Stimulated activated memory B cell treated with anti-CD40 and anti-IgM and Interleukin-4, amounts not matched to agents 10 μg/mL and 1 μg/mL and 100 μg/mL, for 72 hours (primary cell): ENCODE measurements at places on chromosomes 3 and 15.

- no peak for ATAC-seq
These were observed 24.5 kb downstream of the CYFIP1 start for GRCh38 chr15:22955544-22956119.

DNA sequence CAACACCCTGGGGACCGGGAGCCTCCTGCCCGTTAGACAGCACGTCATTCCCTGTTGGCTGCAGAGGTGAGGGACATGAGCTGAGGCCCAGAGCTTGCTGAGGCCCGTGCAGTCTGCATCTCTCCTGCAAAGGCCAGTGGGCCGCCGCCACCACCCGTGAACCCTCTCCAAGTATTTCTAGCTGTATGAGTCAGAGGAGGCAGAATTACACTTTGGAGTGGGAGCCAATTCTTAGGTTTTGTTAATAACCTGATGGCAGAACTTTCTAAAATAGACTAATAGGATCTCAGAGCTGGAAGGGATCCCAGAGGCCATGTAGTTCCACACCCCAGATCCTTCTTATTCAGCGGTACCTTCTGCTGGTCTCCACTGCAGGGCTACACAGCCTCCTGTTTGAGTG lies 335.2 kb upstream of the CTDSPL start:
- ATAC-seq: no peak

GRCh38 chr3:157069406-157069805 lies 90.5 kb downstream of the CCNL1 start:
- no peak for ATAC-seq

DNA sequence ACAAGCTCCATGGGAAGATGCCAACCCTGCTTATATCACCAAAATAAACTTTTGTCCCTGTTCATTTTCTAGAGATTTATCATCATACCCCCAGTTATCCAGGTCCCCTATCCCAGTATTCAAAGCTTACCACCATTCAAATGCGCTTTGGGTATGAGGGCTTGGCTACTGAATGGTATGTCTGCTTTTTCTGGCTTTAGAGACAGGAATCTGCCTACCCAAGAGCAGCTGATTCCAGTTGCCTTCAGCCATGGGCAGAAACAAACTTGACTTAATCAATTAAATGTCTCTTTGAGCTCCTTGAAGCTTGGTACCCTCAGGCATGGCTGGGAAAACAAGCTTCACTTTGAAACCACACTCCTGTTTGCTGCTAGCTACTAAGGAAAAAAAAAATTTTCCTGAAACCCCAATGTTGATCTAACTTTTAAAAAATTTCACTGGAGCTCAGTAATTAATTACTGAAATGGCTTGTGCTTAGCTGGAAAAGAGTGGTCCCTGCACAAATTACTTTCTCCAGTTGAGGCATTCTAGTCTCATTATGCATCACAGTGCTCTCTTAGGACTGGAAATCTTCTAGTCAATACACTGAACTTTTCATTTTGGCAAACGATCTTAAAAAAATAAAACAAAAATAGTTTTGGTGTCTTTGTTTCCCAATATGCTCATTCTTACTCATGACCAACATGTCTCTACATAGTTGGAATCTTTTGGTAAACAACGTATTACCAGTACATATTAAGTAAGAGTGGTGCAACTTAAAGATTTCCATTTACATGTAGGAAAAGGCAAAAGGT lies 242.8 kb downstream of the DTWD1 start:
- no peak for ATAC-seq

DNA sequence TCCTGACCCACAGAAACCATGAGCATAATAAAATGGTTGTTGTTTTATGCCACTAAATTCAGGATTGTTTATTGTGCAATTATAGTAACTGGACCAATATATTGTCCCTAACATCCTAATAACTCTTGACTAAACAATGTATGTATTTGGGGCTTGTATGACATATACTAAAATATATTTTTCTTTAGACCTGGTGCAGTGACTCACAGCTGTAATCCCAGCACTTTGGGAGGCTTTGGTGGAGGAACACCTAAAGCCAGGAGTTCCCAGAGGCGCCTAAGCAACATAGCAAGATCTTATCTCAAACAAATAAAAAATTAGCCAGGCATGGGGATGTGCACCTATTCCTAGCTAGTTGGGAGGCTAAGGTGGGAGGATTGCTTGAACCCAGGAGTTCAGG lies 180.4 kb downstream of the SUCNR1 start:
- no peak for ATAC-seq

GRCh38 chr15:27490867-27491595 lies 520.0 kb downstream of the GABRG3 start:
- no peak for ATAC-seq

GRCh38 chr3:34198309-34198708 lies 399.9 kb downstream of the PDCD6IP start:
- peak; percentile 67 for ATAC-seq

DNA sequence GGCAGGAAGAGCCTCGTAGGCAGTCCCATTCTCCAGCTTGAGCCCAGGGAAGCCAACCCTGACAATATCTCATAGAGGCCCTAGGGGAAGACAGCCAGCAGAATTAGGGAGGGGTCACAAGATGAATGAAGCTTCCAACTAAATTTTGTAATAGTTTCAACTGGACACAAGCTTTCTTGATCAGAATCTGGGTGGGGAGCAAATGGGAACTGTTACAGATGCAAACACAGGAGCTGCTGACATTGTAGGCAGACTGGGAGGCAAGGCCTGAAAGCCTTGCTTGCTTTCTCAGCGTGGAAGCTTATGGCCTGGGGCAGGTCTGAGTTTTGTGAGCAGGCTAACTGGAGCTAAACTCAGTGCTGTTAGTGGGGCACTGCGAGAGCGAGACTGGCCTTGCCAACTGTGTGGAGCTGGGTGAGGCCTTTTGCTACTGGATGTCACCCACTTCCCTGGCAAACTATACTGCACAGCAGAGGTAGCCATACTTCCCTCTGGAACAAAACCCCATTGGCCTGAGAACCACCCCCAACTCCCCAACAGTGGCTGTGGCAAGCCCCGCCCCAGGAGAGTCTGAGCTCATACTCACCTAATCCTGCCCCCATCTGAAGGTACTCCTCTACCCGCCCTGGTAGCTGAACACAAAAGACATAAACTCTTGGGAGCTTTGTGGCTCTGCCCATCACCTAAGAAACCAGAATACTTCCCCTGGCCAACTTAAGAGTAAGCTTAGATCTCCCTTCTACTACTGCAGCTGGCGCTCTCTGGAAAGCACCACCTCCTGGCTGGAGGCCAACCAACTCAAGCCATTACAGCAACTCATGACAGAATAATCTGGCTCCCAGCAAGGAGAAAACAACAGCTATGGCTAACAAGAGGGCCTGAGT lies 42.9 kb downstream of the CFAP20DC start:
- no peak for ATAC-seq

- no peak for ATAC-seq
These were observed 68.7 kb upstream of the PRR23C start for GRCh38 chr3:139113231-139113992.

- ATAC-seq: no peak
These were observed 143.5 kb downstream of the GSK3B start for GRCh38 chr3:119950666-119951325.

DNA sequence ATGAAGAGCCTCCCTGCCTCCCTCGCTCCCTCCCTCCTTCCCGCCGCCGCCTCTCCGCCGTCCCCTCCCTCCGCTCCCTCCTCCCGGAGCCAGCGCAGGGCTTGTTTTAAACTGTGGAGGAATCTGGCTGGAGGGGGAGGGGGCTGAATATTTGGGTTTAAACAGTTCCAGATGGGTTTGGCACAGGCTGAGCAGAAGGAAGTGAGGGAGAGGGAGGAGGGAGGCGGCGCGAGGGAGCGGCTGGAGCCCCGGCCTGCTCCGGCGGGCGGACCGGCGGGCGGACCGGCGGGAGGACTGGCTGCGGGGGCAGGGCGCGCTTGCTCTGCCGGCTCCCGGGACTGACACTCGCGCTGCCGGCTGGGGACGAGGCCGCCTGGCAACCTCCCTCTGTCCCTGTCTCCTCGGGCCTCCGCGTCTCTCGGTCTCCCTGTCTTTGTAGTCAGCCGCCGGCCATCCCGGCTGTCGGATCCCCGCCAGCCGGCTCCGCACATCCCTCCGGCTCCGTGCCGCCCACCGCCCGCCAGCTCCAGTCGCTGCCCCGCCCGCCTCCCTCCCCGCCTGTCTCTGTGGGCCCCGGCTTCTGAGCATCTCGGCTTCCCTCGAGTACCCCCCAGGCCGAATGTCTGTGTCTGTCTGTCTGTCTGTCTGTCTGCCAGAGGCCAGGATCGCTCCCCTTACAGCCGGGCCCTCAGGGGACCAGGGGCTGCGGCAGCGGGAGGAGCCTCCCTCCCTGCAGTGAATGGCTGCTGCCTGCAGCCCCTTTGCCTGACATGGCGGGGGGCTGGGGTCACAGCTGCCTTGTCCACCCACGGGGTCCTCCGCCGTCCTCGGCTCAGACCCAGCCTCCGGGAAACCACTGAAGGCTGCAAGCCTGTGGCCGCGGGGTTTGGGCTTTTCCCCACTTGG lies 7.6 kb downstream of the EPHB3 start:
- ATAC-seq: no peak

GRCh38 chr3:170680593-170680992 lies 94.7 kb upstream of the SLC7A14 start:
- no peak for ATAC-seq

GRCh38 chr3:29525254-29525881 lies 244.5 kb downstream of the RBMS3 start:
- ATAC-seq: no peak

DNA sequence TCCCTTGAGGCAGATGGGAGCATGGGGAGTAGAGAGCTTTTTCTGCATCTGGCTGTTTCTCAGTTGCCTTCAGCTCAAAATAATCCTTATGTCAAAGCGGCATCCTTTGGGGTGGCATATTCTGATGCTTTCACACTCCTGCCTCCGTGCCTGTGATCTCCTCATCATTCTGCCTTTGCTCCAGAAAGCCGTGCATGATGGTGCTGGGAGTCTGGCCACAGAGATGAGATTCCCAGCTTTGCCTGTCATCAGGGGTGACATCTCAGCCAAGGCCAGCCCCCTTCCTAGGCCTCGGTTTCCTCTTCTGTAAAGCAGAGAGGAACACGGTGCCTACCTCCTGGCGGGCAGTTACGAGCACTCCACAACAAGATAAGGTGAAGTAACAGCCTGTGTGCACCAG lies 96.3 kb upstream of the ALDH1A3 start:
- no peak for ATAC-seq

DNA sequence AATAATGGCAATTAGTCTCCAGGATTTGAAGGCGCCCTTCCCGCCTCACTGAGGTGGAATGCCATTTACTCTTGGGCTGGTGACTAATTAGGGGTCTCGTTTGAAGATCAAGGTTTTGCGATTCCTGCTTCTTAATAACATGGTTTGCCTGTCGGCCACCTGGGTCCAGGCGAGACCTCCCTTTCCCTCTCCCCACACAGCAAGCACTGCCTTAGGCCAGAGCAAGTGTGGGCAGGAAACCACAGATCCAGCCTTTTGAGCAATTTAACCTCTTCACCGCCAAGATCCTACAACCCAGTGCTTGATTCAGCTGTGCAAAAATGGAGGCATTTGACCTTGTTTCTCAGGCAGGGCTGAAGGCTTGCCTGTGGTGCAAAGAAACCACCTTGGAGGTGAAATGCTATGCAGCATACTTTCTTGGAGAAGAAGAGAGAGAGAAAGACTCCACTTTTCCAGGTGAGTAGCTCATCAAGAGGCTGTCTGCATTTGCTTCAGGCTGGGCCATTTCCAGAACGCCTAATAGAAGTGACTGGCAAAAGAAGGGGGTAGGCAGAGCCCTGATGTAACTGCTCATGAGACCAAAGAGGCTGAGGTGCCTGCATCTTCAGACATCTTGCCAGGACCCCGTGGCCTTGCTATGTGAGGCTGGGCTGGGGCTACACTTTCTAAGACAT lies 34.1 kb upstream of the WNT5A start:
- no peak for ATAC-seq

DNA sequence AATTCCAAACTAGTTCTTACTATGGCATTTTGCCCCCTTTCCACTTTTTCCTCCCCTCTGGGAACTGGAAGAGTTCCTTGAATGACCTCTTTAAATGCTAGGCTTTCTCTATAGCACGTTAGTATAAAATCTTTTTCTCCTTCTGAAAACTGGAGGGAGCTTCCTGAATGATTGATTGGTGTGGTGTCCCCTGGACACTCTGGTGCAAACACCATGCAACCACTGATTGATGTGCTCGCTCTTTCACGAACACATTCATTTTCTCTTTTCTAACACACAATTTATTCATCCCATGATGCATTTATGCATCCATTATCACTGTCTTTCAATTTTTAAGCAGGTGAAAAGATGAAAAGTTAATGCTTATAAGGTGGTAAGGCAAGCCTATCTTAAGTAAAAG lies 159.1 kb upstream of the NANOGP8 start:
- no peak for ATAC-seq

DNA sequence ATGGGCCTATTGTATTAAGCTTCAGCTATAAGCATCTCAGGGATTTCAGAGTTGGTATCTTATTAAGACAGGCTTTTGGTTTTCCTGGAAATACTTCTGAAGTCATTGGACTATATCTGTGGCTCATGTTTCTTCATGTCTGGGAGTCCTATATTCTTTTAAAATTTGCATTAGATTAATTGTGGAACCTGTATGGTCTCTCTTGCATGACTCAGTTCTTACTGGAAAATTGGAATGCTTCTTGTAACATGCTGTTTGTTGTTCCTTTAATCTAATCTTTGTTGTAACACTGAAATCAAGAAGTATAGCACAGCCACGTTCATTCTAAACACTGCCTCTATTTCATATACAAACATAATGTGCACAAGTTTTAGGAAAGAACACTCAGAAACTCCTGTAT lies 208.1 kb downstream of the RBMS3 start:
- no peak for ATAC-seq

DNA sequence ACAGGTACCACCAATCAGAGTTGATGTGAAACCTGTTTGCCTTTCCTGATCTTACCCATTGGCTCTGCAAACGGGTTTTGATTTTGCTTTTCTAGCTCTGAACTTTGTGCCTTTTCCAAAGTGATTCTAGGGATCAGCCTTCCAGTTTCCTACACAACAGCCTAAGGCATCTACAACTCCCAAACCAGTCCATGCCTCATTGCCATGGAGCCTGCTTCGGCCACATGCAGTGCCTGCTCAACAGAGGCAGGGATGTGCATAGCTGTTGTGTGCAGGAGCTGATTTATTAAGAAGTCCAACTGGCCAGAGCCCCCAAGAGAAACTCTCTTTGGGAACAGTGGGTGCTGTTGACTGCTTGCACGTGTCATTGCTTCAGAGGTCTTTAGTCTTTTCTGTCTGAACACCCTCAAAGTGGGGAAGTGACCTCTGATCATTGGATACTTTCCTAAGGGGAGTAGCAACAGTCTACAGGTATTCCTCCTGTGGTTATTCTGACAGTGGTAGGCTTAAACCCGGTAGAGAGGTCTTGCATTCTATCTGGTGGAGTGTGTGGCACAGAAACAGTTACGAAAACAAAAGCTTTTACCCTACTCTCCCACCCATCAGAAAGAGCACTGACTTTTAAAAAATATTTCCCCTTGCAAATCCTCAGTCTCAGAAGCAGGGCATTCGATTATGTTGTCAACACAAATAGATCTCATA lies 36.6 kb upstream of the THSD4 start:
- ATAC-seq: no peak

GRCh38 chr15:57387564-57388076 lies 11.3 kb downstream of the CGNL1 start:
- ATAC-seq: no peak

- peak; percentile 64 for ATAC-seq
These were observed 86.9 kb downstream of the DCLK3 start for GRCh38 chr3:36677331-36678007.

GRCh38 chr3:40968666-40969065 lies 230.6 kb upstream of the CTNNB1 start:
- ATAC-seq: no peak
